Right lobe of liver (tissue), 6 donors: ENCODE measurements at places on chromosomes 11 and 22. TPM values are rescaled to one million over a fixed set of nuclear protein-coding genes. Genes with fewer than 3 reads are reported as not detected.

The GRAP2 gene
- total RNA-seq, result 0.74 TPM

The SLCO2B1 gene
- 145 TPM for total RNA-seq

The CHRM1 gene
- total RNA-seq, result not detected

The CCDC81 gene
- total RNA-seq, result 0.51 TPM

The IFITM10 gene
- total RNA-seq, result 5.1 TPM

The CEND1 gene
- not detected for total RNA-seq

The TOP3B gene
- 15.8 TPM for total RNA-seq

The MYO7A gene
- total RNA-seq, result 39.6 TPM

The RIMBP3B gene
- total RNA-seq, result not detected

The VPS51 gene
- total RNA-seq, result 104 TPM

The ELFN2 gene
- total RNA-seq, result 0.93 TPM

The MTA2 gene
- 24.6 TPM for total RNA-seq

The GDPD4 gene
- total RNA-seq, result 0.44 TPM

The SLC29A2 gene
- 1.0 TPM for total RNA-seq

The ACCS gene
- total RNA-seq, result 7.3 TPM

The SVIP gene
- total RNA-seq, result 4.2 TPM

The FOLR2 gene
- total RNA-seq, result 15.2 TPM

The IL17RA gene
- 13.2 TPM for total RNA-seq

The ZBTB16 gene
- total RNA-seq, result 39.0 TPM

The GRIA4 gene
- not detected for total RNA-seq

The TMEM138 gene
- 39.4 TPM for total RNA-seq

The OR2AG2 gene
- total RNA-seq, result not detected

The GRM5 gene
- not detected for total RNA-seq

The B4GALNT4 gene
- total RNA-seq, result 0.07 TPM

The OR4D5 gene
- not detected for total RNA-seq

The SULT4A1 gene
- total RNA-seq, result 0.12 TPM

The RIBC2 gene
- 0.18 TPM for total RNA-seq

The OR4C16 gene
- not detected for total RNA-seq

The FOLR1 gene
- not detected for total RNA-seq

The VSTM5 gene
- total RNA-seq, result not detected

The IGLL5 gene
- total RNA-seq, result 2.6 TPM

The SYCE3 gene
- not detected for total RNA-seq

The FZD4 gene
- total RNA-seq, result 15.7 TPM

The OR5M11 gene
- total RNA-seq, result not detected

The APOBEC3H gene
- total RNA-seq, result not detected

The MIOX gene
- not detected for total RNA-seq

The SCGB2A2 gene
- total RNA-seq, result not detected

The PANX2 gene
- total RNA-seq, result 5.6 TPM

The CASP1 gene
- total RNA-seq, result 3.7 TPM

The P2RX6 gene
- 0.54 TPM for total RNA-seq

The CYP2D6 gene
- 400 TPM for total RNA-seq

The NEFH gene
- not detected for total RNA-seq

The EHF gene
- 1.4 TPM for total RNA-seq

The LRRN4CL gene
- not detected for total RNA-seq

The C11orf91 gene
- not detected for total RNA-seq

The SAA4 gene
- 1,388 TPM for total RNA-seq
